ENCODE measurements at places on chromosomes 11 and 22.

DNA sequence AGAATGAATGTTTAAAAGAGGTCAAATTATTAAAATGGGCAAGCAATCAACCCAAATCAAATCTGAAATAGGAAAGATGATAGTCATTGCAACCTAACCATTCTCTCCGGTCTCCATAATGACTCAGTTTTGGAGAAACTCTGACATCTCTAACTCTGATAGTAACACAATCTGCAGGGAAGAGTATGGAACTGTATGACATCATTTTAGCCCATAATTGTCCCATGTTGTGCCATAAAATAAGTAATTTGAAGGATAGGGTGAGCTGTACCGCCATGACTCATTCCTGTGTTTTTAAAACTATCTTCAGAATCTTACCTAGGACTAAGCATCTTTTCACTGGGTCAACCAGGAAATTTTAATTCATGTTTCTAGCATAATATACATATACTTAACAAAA lies 350.8 kb downstream of the DLG2 start:
- no peak for DNase-seq

DNA sequence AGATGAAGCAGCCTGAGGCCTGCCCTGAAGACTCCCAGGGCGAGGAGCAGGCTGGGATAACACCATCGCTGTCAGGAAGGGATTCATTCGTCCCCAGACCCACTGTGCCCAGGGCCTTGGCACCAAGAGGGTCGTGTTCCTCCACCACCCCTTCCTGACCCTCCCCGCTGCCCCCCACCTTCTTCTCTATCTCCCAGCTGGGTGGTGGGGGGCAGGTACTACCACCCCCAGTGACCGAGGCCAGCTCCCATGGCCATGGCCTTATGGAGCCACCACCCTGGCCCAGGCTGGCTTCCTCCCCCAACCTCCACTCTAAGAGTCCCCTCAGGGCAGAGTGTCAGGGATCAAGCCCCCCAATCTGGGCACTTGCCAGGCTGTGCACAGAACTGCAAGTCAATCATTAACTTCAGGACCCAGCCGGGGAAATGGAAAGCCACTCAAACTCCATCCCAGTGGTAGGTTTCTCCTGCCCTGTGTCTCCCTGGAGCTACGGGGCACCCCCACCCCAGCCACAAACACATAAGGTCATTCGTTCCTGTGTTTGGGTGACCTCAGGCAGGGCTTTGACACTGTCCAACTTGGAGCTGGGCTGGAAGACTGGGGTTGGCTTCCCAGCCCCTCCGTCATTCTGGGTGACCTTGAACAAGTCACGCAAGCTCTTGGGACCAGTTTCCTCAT lies 33.3 kb upstream of the WNT11 start:
- no peak for DNase-seq

- no peak for DNase-seq
These were observed 29.5 kb upstream of the BID start for GRCh38 chr22:17803609-17804270.

DNA sequence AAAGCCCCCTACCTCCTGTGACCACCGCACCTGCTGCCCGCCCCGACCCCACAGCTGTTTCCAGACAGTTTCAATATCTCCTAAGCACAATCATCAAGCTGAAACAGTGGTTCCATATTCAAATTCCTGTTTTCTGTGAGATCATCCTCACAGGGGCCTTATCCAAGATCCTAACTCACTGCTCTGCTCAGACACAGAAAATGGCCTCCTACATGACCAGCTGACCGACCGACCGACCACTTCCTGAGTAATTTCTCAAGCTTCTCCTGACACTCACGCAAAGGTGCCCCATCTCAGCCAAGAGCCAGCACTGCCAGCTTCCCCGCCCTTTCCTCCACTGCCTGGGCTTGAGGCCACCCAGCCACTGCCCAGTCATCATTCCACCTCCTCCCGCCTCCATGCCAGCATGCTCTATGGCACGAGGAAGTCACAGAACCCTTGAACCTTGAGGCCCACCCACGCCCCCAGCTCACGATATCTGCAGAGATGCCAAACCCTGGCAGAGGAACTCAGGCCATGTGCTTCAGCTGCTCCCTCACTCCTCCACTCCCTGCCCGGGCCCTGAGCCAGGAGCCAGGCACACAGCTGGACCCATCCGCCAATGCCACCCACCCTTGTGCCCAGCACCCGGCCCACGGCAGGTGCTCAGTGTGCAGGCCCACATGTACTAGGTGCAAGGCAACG lies 14.0 kb downstream of the KIAA0930 start:
- no peak for DNase-seq

- no peak for DNase-seq
These were observed 5.7 kb downstream of the CHADL start for GRCh38 chr22:41234815-41235695.

DNA sequence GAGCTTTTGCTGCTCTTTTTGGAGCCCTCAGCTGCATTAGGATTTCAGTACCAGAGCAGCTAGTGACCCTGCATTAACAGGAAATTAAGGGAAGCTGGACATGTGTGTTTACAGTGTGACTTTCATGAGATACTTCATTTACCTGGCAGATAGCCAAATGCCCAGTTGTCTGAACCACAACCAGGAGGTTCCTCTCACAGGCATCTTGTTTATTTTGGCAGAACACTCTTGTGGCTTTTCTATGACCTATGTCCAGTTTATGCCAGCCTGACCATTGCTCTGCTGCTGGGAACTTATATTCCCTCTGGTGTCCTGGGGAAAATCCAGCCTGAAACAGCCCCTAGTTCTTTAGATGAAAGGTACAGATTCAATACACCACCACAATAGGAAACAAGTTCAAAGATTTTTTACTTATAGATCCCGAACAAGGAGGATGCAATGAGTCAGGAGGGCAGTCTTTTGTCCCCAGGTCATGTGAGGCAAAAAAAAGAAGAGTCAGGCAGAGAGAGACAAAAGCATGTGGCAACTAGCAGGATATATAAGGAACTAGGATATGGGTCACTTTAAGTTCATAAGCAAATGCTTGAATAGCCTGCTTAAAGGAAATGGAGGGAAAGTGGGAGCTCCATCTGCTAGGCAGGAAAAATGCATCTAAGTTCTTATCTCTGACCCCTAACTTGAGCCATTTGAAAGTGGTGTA lies 379.3 kb downstream of the INSC start:
- DNase-seq: no peak

Measured in CD8-positive, alpha-beta T cell (primary cell).